ENCODE measurements at places on chromosomes 5 and 9.

GRCh38 chr5:7420510-7421280, 24.8 kb downstream of the ADCY2 start:
- no peak for DNase-seq

GRCh38 chr9:106799152-106799551, 63.8 kb upstream of the ZNF462 start:
- peak; percentile 82 for DNase-seq

- no peak for DNase-seq
Measured at GRCh38 chr5:34511915-34512314, 144.2 kb upstream of the RAI14 start.

DNA sequence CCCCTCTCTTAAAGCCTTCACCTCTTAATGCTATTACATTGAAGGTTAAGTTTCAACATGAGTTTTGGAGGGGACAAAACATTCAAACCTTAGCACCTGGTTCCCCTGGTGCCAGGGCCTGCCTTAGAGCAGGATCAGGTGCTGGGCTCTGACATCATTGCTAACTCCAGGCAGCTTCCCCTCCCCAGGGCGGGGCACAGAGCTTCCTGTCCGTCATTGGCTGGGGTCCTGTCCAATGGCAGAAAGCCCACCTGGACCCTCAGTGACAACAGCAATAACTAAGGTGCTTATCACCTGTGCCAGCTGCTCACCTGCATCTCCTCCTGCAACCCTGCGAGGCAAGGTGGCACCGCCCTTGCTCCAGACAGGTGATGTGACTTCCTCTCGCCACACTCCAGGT, 177.4 kb downstream of the NSG2 start:
- no peak for DNase-seq

DNA sequence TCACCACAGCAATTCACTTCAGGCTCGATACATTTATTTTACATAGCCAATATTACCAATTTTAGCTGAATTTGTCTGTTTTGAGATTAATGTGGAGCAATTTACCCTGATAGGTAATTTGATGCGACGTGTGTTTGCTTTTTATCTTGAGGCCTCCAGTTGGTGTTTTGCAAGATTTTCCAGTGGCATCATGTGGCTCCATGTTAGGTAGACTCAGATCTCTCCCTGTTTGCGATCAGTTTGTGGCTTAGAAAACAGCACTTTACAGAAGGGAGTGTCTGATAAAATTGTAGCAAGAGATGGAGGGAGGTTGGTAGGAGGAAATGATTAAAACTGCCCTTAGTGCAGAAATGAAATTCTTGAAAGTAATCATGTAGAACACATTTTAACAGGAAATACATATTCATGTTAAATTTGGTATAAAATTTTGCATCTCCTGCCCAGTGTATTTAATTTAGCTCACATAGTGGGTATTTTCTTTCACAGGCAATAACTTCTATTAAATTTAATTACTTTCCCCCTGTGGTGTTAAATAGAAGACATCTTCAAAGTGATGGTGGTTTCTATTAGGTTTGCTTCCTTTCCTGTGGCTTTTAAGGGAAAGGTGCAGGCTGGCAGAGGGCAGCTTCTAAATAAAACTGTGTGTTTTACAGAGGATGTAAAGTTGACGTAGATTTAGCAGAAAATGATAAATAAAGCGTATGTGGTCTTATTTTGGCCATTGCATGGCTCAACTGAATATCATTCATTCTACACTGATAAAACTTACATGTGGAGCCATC, 135.8 kb downstream of the KDM4C start:
- DNase-seq: no peak

- no peak for DNase-seq
Measured at GRCh38 chr9:131500377-131500776, 2.3 kb upstream of the POMT1 start.

GRCh38 chr5:175321927-175322532, 122.0 kb downstream of the DRD1 start:
- DNase-seq: peak; percentile 15

DNA sequence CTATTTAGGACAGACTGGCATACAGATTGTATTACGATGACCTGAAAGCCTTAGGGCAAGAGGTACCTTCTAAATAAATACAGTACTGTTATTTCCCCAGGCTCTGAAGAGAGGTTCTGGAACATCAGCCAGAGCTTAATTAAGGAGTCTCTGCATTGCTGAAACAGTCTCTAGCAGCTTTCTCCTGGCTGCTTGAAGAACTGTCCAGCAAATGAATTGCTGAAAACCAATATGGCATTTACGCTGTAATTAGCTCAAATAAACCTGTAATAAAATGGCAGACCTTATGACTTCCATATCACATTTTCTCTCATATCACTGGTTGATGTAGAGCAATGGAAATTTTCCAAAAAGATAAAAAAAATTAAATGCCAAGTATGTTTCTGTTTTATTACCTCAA, 636.3 kb downstream of the GABRG2 start:
- no peak for DNase-seq

DNA sequence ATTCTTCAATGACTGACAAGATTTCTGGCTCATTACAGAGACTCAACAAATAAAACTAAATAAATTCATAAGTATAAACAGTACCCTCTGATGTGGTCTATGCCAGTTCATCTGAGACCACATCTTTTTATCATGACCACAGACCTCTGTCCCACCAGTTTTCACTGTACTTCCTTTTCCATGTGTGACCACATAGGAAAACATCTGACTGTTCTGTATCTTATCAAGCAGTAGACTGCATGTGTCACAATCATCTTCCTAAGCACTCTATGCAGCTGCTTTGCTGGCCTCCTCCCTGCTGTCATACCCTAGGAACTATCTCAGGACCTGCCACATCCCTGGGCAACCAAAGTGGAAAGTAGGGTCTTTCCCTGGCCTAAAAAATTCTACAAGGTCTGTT, 205.0 kb upstream of the ZNF462 start:
- no peak for DNase-seq

GRCh38 chr5:95241635-95242034, 43.3 kb downstream of the MCTP1 start:
- DNase-seq: no peak

DNA sequence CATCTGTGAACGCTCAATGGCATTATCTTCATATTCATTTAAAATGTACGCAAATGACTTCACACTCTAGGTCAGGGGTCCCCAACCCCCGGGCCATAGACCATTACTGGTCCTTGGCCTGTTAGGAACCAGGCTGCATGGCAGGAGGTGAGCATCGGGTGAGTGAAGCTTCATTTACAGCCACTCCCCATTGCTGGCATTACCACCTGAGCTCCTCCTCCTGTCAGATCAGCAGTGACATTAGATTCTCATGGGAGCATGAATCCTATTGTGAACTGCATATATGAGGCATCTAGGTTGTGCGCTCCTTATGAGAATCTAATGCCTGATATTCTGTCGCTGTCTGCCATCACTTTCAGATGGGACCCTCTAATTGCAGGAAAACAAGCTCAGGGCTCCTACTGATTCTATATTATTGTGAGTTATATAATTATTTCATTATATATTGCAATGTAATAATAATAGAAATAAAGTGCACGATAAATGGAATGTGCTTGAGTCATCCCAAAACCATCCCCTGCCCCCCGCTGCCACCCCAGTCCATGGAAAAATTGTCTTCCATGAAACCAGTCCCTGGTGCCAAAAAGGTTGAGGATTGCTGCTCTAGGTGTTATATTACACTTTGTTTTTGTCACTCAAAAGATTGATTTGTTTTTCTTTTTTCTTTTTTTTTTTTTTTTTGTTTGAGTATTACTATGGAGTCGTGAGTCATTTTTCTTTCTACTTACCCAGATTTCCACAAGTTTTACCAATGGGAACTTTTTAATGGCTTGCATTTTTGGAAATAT, 127.2 kb downstream of the DOCK8 start:
- no peak for DNase-seq

GRCh38 chr9:133396952-133397351, 20.8 kb downstream of the STKLD1 start:
- DNase-seq: peak; percentile 21

GRCh38 chr5:42516282-42517042, 93.2 kb downstream of the GHR start:
- DNase-seq: no peak

- no peak for DNase-seq
Measured at GRCh38 chr5:30600892-30601291, 592.6 kb upstream of the CDH6 start.

DNA sequence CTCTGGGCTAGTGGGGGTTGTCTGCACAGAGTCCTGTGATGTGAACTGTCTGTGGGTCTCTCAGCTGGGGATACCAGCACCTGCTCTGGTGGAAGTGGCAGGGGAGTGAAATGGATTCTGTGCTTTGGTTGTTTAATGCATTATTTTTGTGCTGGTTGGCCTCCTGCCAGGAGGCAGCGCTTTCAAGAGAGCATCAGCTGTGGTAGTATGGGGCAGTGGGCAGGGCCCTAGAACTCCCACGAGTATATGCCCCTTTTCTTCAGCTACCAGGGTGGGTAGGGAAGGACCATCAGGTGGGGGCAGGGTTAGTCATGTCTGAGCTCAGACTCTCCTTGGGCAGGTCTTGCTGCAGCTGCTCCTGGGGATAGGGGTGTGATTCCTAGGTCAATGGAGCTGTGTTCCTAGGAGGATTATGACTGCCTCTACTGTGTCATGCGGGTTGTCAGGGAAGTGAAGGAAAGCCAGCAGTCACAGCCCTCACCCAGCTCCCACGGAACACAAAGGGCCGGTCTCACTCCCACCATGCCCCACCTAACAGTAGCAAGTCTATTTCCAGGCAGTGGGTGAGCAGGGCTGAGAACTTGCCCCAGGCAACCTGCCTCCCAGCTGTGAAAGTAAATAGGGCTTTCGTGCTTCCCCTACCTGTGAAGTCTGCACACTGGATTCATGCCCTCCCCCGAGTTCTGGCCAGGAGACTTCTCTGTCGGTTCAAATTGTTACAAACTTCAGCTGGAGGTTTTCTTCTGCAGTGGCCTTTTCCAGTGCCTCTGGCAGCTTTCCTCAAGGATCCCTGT, 25.7 kb upstream of the FAM81B start:
- no peak for DNase-seq

GRCh38 chr5:100683881-100684280, 148.7 kb downstream of the FAM174A start:
- no peak for DNase-seq

GRCh38 chr5:73607228-73607627, 18.8 kb upstream of the ARHGEF28 start:
- DNase-seq: no peak

GRCh38 chr9:36149197-36149596, 12.7 kb downstream of the GLIPR2 start:
- DNase-seq: peak; percentile 74

- DNase-seq: no peak
Measured at GRCh38 chr9:83526211-83526610, 12.0 kb downstream of the FRMD3 start.

GRCh38 chr5:133287500-133287899, 235.7 kb downstream of the HSPA4 start:
- DNase-seq: peak; percentile 41

- no peak for DNase-seq
Measured at GRCh38 chr9:20294046-20294750, 328.1 kb downstream of the MLLT3 start.

Measured in AG08395 (cell line).